ENCODE measurements at places on chromosomes 12 and 14.

- DNase-seq, result no peak
Observed at GRCh38 chr12:104935886-104936285, 22.2 kb downstream of the SLC41A2 start.

DNA sequence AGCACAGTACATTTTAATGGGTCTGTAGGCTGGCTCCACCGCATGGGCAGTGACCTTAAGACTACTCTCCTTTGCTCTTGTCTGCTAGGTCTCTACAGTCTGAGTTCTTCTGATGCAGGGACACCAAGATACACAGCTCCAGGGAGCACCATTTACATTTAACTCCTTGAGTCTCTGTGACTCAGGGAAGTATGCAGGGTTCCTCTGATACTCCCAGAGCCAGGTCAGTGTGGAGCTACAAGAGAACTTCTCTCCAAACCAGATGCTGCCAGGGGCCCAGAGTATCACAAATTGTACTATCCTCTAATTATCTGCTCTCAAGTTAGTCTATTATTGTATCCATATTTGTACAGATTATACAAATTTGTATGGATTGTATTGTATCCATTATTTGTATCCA lies 15.2 kb downstream of the ZFP36L1 start:
- DNase-seq, result no peak

- peak; percentile 50 for DNase-seq
Observed at GRCh38 chr12:50924131-50924438, 28.3 kb upstream of the HIGD1C start.

GRCh38 chr14:96461950-96462798 lies 40.0 kb upstream of the PAPOLA start:
- DNase-seq, result no peak

- no peak for DNase-seq
Observed at GRCh38 chr12:50723865-50724264, 40.0 kb upstream of the ATF1 start.

DNA sequence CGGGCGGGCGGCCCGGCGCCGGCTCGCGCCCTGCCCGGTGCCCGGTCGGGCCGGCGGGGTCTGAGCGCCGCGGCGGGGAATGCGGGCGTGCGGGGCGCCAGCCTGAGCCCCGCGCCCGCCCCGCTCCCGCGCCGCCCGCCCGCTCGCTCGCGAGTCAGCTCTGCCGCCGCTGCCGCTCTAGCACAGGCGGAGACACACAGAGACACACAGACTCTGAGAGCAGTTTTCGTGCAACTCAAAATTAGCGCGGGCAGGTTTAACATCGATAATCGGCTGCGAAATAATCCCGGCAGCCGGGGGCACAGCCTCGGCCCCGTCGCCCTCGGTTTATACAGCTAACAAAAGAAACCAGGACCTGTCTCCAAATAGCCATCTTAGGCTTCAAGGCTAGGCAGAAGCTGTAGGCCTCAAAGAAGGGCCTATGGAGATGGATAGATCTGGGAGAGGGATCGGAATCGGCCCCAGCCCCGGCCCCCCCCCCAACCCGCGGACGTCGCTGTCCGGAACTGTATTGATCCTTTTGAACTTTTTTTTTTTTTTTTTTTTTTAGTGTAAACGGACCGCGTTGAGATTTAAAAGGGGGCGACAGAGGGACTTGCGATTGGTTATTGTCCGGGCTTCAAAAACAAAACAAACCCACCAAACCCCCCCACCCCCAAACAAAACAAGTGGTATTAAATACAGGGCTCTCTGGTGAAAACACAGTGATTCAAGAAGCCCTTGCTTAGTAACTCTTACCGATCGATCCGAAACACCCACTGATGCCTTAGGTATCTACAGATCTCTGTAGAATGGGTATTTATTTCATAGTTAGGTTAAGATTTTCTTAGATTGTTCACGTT lies 1.1 kb downstream of the ARID2 start:
- peak; percentile 78 for DNase-seq

- DNase-seq, result no peak
Observed at GRCh38 chr12:98437806-98438595, 77.4 kb upstream of the TMPO start.
